Brain pericyte (primary cell): ENCODE measurements at places on chromosomes 2 and 18.

GRCh38 chr18:78595924-78596573 is 383.6 kb upstream of the SALL3 start:
- DNase-seq, result no peak

DNA sequence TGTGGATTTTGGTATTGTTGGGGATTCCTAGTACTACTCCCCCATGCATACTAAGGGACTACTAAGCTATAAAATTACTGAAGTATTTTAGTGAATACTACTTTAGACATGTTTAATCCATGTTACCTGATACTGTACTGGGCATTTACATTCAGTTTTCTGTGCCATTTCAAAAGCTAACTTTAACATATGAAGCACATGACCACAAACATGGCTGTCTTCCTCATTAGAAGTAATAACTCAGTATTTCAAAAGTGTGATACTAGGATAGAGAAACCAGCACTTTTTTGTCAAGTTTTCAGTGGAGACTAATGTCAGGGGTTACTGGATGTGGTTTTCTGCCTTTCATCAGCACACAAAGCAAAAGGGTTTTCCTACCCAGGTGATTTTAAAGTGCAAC is 27.9 kb downstream of the WDR33 start:
- no peak for DNase-seq

- DNase-seq, result no peak
These were observed 180.6 kb downstream of the ZNF521 start for GRCh38 chr18:25171334-25171733.

DNA sequence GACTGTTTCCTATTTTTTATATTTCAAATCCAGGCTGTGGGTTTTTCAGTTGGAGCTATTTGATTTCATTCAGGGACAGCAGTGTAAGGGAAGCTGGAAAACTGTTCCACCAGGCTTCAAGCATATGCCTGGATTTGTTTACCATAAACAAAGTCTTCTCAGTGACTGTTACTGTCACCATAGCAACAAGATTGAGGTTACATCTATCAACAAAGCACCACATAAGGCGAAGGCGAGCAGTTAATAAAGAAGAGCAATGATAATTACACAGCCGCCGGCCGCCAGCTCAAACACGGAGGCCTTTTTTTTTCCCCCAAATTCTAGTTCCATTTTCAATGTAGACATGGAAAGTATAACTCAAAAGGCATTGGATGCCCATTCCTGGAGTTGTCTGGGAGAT is 553.7 kb upstream of the SYT4 start:
- DNase-seq, result no peak

GRCh38 chr2:75088791-75089190 is 110.5 kb downstream of the TACR1 start:
- DNase-seq, result no peak

DNA sequence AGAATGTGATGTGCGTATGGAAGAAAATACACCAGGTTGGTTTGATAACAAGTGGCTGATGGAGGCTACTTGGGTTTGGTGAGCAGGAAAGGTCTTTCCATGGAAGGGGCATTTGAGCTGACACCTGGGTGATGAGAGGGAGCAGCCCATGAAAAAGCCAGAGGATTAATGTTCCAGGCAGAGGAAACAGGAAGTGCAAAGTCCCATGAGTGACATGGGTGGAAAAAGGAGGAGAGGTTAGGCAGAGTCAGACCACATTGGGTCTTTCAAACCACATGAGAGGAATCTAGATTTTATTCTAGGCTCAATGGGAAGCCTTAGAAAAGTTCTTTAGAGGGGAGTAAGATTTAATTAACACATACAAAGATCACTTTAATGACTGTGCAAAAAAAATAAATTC is 195.7 kb downstream of the LRATD1 start:
- no peak for DNase-seq

GRCh38 chr2:26170795-26171194 is 2.1 kb upstream of the GAREM2 start:
- DNase-seq, result no peak

GRCh38 chr18:59715966-59716369 is 18.7 kb upstream of the CCBE1 start:
- DNase-seq, result no peak
